ENCODE measurements at places on chromosomes 12 and 14. TPM values are rescaled to one million over a fixed set of nuclear protein-coding genes. Genes with fewer than 3 reads are reported as not detected.

DNA sequence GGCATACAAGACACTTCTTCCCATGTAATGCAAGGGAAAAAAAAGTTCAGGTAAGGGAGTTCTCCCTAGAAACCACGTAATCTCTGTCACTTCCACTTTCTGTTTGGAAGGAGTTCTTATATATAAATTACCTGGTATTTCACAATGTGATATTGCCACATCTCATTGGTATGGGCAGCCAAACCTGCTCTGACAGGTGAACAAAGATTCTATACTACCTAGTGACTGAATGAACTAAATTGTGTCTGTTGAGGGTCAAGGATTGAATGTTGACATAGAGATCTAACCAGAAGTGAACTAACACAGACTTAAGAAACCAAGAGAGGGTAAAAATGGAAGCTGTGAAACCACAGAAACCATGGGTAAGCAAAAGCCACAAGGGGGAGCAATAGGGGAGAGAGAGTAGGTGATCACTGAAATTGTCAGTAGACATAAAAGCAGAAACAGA is 161.3 kb downstream of the RPL10L start:
- no peak for DNase-seq

GRCh38 chr12:131751335-131751734 is 40.4 kb downstream of the SFSWAP start:
- DNase-seq = no peak

DNA sequence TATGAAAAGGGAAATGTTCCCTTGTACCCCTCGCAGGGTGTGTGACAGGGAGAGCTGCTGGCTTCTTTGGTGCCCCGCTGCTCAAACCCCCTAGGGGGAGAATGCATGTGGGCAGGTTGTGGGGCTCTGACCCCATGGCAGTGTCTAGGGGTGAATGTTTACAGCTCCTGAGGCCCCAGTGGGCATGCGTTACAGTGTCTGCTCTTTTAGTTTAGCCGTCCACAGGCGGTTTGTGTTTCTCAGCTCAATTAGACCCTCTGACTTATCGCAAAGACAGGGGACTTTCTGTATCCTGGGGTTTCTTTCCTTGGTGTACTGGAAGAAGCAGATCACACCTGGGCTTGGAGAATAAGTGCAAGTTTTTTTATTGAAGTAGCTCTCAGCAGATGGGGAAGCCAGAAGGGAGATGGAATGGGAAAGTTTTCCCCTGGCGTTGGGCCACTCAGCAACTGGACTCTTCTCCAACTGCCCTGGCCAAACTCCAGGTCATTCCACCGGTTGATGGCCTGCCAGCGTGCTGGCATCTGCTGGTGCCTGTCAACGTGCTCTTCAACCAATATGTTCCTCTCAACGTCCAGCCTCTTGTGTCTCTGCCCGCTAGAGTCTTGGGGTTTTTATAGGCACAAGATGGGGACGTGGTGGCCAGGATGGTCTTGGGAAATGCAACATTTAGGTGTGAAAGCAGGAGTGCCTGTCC is 720.9 kb downstream of the FSCB start:
- DNase-seq = no peak

DNA sequence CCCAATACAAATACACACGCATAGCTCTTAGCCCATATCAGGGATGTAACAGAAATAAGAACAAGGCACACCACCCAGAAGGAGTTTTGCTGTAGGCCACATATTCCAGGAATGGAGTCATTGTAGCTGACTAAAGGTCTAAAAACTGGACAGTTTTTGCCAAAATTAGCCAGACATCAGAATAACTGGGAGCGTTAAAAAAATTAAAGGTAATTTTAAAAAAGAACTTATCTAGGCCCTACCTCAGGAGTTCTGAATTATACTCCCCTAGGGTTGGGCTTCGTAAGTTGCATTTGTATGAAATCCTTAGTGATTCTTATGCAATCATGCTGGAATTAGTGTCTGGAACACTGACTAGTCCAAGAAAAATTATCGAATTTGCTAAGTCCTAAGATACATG is 987.7 kb downstream of the GALC start:
- DNase-seq = no peak

GRCh38 chr12:123253641-123254459 is 17.8 kb downstream of the CDK2AP1 start:
- no peak for DNase-seq

DNA sequence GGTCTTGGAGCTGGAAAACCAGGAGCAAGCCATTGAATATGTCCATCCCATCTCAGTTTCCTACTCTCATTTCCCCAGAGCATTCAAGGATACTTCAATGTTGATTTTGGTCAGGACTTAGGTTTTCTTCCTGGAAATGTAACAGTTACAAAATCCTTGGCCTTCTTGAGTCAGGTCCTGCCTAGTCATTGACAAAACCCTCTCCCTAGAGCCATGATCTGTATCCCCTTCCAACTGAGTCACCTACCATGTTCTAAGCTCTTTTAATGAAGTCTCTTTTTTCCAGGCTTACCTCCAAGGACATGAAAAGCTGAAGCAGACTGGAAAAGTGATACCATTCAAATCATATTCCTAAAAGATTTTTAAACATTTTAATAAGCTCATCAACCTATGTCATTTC is 549.2 kb downstream of the GALC start:
- no peak for DNase-seq

GRCh38 chr12:24034160-24034559 is 84.7 kb upstream of the SOX5 start:
- DNase-seq = no peak

- DNase-seq = no peak
These were observed 64.5 kb upstream of the MANSC4 start for GRCh38 chr12:27844366-27845090.

DNA sequence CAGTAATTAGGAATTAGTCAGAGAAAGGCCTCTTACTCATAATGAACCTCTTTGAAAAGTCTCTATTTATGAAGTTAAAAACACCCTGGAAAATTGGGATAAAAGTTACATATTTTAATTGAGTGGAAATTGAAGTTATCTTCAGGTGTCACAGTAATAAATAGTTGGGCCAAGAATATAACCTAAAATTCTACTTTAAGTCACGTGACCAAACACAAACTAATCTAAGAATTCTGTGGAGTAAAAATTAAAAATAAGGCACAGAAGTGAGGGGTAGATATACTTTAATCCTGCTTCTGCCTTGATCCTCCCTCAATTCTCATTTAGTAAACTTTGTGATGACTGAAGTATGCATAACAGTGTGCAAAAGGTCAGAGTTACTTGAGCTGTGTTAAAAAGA is 226.4 kb downstream of the NAV3 start:
- no peak for DNase-seq

GRCh38 chr12:62517887-62518286 is 51.3 kb downstream of the MON2 start:
- DNase-seq = no peak

GRCh38 chr14:96925422-96925821 is 128.2 kb downstream of the VRK1 start:
- DNase-seq = no peak

DNA sequence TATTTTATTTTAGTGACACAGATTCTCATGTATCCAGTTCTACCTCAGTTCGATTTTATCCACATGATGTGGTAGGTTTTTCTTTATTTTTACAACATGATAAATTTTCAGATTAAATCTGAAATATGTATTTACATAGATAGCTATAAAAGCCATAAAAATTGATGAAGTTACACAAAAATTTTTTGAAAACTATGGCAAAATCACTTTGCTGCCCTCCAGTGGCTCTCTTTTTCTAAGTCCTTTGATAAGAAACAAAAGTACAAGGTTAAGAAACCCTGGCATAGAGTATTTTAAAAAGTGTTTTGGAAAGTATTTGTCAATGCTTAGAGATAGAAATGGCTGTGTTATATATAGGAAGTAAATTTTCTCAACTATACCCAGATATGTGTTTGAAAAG is 104.2 kb downstream of the PCNX1 start:
- no peak for DNase-seq

DNA sequence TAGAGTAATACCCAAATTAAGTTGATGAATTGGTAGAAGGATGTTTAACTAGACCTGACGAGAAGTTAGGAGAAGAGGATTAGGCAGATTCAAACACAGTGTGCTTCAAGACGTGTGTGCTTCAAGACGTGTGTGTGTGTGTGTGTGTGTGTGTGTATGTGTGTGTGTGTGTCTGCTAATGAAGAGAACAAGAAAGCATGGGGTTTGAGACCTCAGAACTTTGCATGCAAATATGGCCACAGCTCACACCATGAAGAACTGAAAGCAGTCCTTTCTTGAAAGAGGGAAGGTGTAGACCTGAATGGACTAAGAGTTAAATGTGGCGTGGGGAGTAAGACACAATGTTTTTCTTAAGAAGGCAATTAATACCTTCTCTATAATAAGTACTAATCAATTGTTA is 32.5 kb upstream of the SSPN start:
- no peak for DNase-seq

- no peak for DNase-seq
These were observed 39.0 kb downstream of the SLCO1B1 start for GRCh38 chr12:21169878-21170472.

DNA sequence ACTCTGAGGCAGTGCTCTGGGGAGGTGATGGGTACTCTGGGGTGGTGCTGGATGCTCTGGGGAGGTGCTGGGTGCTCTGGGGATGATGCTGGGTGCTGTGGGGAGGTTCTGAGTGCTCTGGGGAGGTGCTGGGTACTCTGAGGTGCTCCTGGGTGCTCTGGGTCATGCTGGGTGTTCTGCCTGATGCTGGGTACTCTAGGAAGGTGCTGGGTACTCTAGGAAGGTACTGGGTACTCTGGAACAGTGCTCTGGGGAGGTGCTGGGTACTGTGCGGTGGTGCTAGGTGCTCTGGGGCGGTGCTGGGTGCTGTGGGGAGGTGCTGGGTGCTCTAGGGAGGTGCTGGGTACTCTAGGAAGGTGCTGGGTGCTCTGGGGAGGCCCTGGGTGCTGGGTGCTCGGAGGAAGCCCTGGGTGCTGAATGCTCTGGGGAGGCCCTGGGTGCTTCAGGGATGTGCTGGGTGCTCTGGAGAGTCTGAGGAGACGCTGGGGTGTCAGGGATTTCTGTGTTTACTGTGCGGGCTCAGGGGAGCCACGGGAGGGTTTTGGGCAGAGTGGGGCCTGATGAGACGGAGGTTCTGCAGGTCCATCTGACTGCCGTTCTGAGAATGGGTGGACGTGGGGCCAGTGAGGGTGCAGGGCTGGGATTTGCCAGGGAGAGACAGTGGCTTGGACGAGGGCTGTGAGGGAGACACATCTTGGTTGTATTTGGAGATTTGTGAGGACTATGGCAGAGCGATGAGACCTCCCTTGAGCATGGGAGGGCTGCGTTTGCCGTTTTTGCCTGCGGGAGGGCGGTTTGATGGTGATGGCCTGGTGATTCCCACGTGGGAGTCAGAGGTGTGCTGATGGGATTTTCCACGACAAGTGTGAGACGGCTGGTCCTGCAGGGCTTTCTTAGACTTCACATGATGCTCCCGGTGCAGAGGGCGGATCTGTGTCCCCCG is 30.0 kb downstream of the MMP17 start:
- no peak for DNase-seq

- no peak for DNase-seq
These were observed 27.4 kb downstream of the EMP1 start for GRCh38 chr12:13223941-13224340.

DNA sequence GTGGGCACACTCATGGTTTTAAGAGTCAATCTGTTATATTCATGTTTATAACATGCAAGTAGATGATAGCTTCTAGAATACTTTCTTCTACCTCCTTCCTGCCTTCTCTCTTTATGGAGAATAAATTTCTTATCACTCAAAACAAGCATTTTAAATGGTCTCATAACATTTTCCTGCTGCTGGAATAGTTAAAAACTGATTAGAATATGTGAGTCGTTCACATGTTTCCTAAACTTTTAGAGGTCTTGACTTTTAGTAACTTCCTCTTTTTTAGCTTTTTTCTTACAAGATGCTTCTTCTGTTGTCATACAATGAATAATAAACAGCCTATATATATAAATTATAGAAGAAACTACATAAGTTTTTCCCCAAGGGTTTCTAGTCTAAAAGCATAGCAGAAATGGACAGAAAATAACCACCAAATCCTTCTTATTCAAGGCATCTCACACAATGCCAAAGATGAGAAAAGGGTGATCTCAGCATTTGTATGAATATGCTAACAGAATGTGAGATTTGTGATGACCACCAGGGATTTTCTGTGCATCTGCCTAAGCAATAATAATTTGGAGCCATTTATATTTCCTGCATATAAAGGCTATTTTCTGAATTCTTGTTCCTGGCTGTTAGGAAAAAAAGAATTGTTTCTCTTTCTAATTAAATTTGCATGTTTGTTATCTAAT is 127.8 kb downstream of the DAAM1 start:
- no peak for DNase-seq

- no peak for DNase-seq
These were observed 23.1 kb downstream of the MGAT4C start for GRCh38 chr12:86233126-86233525.

DNA sequence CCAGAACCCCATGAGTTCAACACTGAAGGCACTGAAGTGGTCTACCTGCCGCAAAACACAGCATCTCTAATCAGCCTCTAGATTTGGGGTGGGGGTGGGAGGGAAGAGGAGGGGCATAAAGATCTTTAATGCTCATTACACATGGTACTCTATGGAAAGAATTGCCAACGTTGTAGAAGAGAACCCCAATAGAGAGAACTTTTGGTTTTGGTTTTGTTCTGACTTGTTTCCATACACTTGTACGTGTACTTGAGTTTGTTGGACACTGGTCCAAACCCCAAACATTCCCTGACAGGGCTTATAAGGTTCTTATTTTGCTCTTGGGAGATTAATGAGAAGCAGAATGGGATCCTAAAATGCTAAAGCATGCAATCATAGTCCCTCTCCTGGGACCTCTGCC is 31.0 kb downstream of the GNPTAB start:
- DNase-seq = no peak

- no peak for DNase-seq
These were observed 67.7 kb upstream of the CPM start for GRCh38 chr12:69000540-69001243.

- no peak for DNase-seq
These were observed 82.0 kb downstream of the IFT43 start for GRCh38 chr14:76067536-76067935.

TCL1B gene
- total RNA-seq = not detected

TGFB3 gene
- total RNA-seq = 19.2 TPM

TAS2R31 gene
- total RNA-seq = 4.3 TPM

ANAPC5 gene
- 101 TPM for total RNA-seq

DNAAF2 gene
- total RNA-seq = 16.5 TPM

SYNE3 gene
- total RNA-seq = 0.65 TPM

DAO gene
- total RNA-seq = not detected

MIP gene
- total RNA-seq = not detected

LUM gene
- 49.5 TPM for total RNA-seq

ERBB3 gene
- total RNA-seq = 76.5 TPM

MDGA2 gene
- 1.3 TPM for total RNA-seq

Data from type B pancreatic cell (in vitro differentiated cells).